Posterior cingulate gyrus (tissue), 11 donors: ENCODE measurements at places on chromosomes 11 and 22.

DNA sequence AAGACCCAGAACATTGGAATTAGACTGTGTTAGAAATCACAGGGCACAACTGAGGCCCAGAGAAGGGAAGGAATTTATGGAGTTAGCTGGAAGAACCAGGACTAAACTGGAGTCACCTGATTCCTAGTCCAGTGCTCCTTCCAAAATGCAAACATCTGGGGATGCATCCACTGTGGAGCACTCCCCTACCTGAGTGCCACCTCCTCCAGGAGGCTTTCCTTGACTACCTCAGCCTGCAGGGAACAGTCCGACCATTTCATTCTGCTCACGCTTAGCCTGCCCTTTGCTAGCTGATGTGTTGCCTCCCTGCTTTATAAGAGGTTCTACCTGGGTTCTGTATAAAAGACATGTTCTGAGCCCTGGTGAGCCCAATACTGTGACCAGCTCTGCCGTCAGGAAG lies 24.0 kb downstream of the CHRDL2 start:
- no peak for DNase-seq

DNA sequence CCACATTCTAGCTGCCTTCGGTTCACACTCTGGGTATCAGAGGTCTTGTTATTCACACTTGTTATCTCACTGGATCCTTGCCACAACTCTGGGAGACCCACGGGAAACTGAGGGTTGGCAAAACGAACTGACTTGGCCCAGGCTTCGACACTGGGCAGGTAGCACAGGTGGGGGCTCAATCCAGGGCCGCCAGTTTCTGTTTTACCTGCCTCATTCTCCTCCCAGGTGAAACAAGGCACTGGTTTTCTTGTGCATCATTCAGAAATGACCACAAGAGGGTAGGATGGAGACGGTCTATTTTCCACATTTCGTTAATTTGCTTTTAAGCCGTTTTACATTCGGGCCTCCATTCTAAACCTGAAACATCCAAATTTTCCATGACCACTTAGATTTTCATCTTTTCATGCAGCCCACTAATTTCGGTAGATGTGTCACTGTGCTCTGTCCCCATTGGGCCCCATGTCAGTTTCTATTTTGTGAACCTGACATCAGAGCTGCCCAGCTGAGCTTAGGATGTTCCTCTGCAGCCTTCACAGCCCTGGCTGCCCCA lies 108.1 kb downstream of the KIAA1671 start:
- DNase-seq, result no peak

- no peak for DNase-seq
Observed at GRCh38 chr11:134727204-134727603, 315.2 kb upstream of the B3GAT1 start.

GRCh38 chr11:71200761-71201160 lies 51.6 kb downstream of the SHANK2 start:
- no peak for DNase-seq

DNA sequence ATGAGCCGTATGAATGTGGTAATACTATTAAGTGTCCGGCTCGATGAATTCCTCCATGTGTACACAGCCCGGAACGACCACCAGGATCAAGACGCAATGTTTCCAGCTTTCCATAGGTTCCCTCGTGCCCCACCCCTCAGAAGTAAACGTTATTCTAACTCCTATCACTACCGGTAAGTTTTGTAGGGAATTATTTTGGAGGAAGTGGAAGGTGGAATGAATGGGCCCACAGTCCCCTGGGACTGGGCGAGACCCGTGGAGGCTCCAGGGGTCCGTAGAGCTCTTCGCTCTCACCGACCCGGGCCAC lies 720 bp upstream of the FAR1 start:
- DNase-seq, result no peak

DNA sequence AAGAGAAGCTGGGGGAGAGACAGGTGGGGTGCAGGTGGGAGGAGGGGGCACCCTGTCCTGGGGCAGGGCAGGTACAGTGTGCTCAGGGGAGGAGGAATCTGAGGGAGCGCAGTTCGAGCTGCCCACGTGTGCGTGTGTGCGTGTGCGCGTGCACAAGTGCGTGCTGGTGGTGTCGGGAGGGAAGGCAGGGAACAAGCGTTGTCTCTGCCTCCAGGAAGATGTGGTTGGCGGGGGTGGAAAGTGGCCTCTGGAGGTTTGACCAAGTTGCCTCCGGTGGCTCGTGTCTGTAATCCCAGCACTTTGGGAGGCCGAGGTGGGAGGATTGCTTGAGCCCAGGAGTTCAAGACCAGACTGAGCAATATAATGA lies 49.9 kb upstream of the THY1 start:
- no peak for DNase-seq

- DNase-seq, result peak; percentile 34
Observed at GRCh38 chr11:115759622-115760460, 255.6 kb upstream of the CADM1 start.

DNA sequence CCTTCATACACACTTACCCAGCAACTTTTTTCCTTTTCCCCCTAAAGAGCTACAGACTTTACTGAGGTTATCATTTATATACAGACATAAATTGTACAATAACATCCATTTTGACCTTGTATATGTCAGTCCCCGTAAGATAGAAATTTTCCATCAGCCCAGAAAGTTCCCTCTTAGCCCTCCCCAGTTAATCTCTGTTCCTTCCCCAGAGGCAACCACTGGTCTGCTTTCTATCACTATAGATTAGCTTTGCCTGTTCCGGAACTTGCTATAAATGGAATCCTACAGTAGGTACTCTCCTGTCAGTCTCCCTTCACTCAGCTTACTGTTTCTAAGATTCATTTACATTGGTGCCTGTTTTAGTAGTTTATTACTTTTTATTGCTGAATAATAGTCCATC lies 54.9 kb downstream of the TSPAN18 start:
- no peak for DNase-seq

DNA sequence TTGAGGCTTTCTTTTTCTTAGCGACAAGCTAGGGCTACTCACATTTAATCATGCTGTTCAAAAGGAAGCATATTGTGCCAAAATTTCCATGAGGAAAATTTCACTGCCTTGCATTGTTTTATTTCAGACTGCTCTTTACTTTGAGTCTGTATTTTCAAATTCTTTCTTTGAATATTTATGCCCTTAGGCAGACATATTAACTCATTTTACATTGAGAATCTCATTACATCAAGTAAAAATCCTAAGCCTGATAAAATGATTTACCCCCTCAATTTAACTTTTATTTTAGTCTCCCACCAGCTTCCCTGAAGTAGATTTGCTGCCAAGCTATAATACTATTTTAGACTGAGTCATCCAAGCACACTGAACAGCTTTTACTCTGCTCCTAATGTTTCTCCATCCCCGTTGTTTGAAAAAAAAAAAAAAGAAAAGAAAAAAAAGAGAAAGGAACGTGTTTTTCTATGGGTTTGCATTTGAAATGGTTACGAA lies 189.3 kb upstream of the MTMR2 start:
- DNase-seq, result no peak

DNA sequence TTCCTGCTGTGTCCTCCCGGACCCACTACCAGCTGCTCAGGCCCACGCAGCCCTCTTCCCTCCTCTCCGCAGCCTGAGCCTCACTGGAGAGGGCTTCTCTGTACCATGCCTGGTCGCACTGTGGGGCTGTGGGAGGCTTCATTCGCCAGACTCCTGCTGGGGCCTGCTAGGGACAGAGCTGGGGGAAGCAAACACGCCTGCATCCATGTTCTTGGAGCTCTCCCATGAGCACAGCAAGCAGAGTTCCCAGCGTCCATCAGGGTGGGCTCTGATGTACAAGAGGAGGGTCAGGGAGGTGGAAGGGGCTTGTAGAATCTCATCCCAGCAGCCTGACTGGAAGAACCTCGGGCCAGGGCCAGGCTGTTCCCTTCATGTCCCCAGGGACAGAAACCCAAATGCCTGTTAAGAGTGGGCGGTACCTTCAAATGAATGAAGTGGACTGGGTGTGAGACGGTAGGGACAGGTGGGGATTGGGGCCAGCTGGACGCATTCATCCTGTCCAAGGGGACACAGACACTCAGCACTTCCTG lies 59.9 kb downstream of the MPPED1 start:
- no peak for DNase-seq

DNA sequence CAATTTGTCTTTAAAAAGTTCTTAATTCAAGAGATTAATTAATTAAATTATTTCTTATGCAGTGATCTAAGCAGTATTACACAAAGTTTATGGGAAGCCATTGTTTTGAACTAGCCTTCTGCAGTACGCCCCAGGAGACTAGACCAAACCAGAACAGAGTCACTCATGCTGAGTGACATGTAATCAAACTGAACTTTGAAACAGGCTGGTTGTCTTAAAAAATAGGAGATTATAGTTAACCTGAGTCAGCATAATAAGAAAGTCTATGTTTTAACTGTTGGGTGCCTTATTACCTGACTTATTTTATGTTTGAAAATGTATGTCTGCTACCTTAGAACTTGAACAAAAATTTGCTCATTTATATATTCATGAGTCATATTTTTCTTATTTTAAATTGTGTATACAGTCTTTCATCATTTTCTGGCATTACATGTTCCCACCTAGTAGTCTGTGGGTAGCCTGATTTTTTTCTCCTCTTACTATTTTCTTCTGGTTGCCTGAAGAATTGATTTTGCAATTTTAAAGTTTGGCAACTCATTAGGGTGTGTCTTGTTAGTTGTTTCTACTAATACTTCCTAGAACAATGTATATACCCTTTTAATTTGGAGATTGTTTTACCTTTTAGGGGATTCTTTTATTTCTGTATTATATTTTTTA lies 161.4 kb downstream of the AASDHPPT start:
- no peak for DNase-seq

GRCh38 chr11:75737314-75737713 lies 19.7 kb downstream of the MOGAT2 start:
- DNase-seq, result no peak

DNA sequence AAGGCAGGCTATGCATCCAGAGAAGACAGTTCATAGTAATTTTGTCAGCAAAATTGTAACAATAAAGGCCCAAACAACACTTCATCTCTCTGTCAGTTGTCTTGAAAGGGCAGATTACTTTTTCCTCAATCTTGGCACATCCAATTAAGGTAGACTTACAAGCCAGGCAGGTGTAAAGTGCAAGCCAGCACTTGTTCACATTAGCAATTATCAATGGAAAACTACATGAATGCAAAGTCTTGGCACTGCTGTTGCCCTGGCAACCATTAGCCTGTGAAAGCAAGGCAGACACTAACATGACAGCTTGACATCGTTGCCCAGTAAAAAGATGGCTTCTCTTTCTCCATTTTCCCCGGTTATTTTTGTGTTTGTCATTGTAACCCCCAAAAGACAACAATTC lies 677.2 kb upstream of the TENM4 start:
- no peak for DNase-seq

DNA sequence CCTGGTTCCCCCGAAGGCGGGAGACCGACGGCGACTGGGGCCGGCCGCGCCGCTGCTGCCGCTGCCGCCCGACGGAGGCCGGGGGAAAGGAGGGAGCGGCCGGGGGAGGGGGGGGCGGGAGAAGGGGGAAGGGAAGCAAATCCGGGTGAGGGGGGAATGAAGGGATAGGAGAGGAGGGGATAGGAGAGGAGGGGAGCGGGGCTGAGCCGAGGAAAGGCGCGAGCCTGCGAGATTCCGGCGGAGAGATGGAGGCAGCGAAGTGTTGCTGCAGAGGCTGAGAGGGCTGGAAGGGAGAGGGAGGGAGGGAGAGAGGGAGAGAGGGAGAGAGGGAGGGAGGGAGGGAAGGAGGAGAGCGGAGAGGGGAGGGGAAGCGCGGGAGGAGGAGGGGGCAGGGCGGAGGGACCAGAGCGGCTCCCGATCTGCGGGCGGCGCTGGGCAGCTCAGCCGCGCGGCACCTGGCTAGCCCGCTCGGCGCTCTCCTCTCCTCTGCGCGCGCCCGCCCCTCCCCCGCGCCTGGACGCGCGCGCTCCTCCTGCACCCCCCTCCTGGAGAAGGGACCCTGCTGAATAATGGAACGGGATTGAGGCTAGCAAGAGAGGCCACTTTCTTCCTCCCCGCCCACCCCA lies 52.3 kb downstream of the SLC22A12 start:
- DNase-seq, result peak; percentile 92

GRCh38 chr11:45803971-45804760 lies 783 bp upstream of the SLC35C1 start:
- DNase-seq, result peak; percentile 51

DNA sequence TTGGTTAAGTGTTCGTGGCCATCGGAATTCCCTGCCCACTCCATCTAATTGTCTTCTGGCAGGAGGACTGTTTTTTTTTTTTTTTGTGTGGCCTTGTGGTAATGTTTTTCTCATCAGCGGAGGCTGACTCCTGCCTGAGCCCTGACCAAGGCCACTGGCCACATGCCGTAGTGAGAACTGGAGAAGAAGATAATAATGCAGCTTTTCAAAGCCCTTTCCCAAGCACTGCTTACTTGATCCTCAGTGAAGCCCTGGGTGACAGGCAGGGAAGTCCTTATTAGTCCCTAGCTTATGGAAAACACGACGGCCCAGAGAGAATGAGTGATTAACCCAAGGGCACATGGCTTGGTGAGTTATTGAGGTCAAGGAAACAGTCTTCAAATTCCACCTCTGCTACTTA lies 71.2 kb downstream of the ADM start:
- no peak for DNase-seq

DNA sequence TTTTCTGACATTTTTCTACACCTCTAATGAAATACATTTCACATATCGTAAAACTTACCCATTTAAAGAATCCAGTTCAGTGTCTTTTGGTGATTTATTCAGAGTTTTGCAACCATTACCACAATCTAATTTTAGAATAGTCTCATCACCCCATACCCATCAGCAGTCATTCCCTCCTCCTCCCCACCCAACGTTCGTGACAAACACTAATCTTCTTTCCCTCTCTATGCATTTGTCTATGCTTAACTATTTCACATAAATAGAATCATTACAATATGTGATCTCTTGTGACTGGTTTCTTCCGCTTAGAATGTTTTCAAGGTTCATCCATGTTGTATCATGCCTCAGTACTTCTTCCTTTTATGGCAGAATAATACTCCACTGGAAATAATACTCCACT lies 9.5 kb downstream of the TTC28 start:
- no peak for DNase-seq

DNA sequence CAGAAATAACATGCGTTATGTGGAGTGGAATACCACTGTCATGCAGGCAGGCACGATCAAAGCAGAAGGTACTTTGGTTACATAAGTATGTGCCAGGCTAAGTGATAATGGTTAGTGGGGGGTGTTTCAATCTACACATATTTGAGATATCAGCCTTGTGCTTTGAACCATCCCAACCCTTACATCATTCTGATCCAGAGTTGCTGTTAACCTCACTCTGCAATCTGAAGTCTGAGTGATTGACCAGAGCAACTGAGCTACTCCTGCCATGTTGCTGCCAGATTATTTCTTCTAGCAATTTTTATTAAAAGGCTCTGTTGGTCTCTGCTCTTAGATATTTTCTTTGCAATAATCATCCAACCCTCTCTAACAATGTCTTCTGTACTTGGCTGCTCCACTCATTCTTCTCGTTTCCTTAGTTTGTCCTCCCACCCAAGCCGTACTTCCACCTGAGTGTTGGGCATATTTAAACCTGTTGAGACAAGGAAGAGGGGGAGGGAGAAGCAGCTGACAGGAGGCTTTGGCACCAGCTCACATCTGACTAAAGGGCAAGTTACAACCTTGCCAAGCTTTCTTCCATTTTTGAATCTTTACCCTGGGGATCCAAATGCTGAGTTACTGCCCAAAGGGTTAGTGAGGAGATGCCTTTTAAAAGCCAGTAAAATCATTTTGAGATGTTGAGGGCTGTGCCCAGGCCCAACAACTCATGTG lies 114.1 kb upstream of the SESN3 start:
- DNase-seq, result no peak

GRCh38 chr22:50209893-50210292 lies 9.1 kb downstream of the SELENOO start:
- DNase-seq, result peak; percentile 93
